Testis (tissue), 5 donors: ENCODE measurements at places on chromosomes 3 and 15.

GRCh38 chr3:41037651-41038334 lies 161.5 kb upstream of the CTNNB1 start:
- DNase-seq = no peak

DNA sequence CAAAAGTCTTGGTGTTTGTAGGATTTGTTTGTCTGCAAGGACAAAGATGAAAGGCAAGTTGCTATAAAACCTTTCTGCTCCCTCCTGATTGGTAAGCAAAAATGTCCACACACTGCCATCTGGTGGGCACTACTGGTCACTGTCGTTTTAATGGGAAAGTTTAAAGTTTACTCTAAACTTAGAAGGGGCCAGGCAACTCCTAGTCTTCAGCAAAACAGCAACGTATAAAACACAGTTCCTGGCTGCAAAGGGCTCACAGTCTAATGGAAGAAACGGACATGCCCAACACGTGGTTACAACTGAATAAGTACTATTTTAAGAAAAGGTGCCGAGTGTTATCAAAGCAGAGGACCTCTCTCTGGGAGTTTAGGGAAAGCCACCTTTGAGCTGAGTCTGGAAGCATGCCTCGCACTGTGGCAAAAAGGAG lies 23.7 kb upstream of the TPRG1 start:
- DNase-seq = peak; percentile 85

- DNase-seq = peak; percentile 48
Observed at GRCh38 chr3:46848271-46849044, 14.8 kb downstream of the MYL3 start.

GRCh38 chr15:88908123-88908522 lies 5.1 kb downstream of the MFGE8 start:
- no peak for DNase-seq

DNA sequence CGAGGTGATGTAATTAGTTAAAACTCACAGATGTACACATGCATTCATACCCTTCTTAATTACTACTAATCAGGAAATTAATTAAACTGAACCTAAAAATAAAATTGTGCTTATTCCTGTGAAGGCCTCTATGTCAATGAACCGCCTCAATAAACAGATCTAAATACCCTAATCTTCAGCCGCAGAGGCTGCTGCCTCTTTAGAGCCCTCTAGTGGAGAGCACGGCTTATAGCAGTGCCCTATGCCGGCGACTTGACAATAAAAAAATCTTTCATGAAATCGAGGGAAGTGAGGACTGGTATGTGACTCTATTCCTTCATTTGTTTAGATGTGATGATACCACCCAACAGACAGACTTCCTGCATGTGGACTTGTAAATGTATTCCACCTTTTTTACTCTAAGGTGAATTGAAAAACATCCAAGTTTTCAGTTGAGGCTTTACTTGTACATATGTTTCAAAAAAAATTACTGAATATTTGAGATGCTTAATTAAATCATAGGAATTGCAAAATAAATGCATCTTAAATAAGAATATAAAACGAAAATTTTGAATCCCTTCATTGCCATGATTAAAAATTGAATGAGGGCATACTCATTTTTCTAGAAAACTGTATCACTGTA lies 8.3 kb upstream of the EPHA3 start:
- DNase-seq = peak; percentile 59

DNA sequence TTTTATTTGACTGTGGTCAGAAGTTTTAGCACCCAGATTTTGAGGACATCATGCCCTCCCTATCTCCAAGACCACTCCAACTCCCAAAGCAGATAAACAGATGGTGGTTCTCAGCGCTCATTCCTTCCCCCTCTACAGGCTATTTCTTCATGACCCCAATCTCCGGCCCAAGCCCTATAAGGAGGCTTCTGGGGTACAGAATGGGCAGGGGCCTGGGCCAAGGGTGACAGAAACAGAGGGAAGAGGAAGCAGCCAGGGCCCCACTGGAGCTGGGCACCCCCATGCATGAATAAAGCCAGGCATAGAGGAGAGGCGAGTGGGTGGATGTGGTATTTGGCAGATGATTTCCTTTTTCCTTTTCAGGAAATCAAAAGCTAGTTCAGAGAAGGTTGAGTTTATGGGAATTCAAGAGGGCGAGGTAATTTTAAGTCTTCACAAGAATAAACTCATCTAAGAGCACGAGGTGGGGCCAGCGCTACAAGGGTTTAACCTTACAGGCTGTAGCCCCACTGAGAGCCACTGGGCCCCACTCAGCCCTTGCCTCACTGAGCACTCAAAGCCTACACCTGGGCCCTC lies 104.8 kb upstream of the HERC1 start:
- DNase-seq = no peak

GRCh38 chr3:156341332-156341731 lies 213.6 kb downstream of the SSR3 start:
- no peak for DNase-seq

DNA sequence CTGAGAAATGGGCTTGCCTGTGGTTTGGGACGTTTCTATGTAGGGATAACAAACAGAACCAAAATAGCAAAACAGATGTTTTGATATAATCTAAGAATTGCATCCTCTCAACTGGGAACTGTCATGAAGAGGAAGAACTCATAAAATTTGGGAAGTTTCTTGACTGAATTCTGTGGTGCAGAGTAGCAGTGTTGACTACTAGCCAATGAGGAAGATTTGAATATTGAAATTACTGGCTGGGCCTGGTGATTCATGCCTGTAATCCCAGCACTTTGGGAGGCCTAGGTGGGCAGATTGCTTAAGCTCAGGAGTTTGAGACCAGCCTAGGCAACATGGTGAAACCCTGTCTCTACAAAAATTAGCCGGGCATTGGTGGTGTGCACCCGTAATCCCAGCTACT lies 42.2 kb downstream of the ZNF609 start:
- DNase-seq = no peak

DNA sequence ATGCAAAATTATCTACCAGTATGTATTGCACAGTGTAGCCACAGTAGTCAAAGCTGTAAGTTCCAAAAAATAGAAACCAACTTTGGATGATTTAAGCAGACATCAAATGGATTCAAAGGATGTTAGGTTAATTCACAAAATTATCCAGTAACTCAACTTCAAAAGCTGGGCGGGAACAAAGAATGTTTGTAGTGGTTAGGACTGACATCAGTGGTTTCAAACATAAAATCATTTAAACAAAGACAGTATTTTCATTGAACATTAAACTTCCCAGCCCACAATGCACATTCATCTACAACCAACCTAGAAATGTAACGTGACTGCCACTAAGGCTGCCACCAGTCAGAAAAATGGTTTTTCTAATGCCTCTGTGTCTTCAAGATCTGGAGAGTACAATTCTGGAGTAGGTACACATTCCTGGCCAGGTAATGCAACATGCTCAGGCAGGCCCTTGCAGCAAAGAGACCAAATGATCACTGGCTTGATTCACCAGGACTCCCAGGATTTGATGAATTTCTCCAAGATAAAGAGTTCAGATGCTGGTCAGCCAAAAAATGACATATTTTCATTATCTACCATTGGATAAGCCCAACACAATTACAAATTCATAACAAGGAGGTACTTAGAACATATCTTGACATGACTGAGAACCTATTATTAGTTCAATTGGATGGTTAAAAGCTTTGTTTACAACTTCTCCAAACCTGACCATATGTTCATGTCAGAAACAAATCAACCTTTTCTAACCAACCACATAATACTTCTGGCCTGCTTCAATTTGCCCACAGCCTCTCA lies 189.8 kb upstream of the CNTN4 start:
- DNase-seq = no peak

DNA sequence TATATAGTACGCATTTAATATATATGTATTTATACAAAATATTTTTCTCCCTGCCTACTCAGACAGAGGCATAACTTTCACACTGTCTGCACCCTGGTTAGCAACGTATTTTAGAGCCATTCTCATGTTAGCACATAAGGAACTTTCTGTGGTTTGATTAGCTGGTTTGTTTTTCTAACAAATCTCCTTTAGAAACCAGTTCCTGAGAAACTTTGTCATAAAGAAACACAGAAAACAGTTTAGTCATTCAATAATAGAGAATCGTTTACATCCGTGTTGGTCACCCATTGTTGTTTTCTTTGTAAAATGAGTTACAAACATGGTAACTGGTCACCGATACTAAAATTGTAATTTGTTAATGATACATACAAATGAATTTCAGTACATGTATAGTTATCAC lies 5.9 kb upstream of the NGRN start:
- no peak for DNase-seq

GRCh38 chr15:55700876-55701275 lies 42.1 kb downstream of the PRTG start:
- no peak for DNase-seq

DNA sequence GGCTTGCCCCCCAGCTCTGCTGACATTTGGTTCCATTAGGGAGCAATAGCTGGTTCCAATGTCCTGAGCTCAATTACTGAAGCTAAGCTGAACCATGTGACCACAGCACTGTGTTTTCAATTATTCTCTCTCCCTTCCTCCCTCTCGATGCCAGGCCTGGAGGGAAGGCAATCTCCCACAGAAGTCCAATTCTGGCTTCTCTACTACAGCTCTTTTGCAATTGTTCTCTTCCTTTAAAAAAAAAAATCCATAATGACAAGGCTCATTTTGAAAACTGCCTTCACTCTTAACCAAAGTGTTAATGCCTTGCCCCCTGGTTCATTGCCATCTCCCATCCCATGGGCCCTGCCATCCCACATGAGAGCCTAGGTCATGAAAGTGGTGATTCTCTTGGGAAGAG lies 24.8 kb downstream of the IL16 start:
- DNase-seq = no peak

- DNase-seq = no peak
Observed at GRCh38 chr15:66291816-66292570, 1.4 kb upstream of the DIS3L start.

DNA sequence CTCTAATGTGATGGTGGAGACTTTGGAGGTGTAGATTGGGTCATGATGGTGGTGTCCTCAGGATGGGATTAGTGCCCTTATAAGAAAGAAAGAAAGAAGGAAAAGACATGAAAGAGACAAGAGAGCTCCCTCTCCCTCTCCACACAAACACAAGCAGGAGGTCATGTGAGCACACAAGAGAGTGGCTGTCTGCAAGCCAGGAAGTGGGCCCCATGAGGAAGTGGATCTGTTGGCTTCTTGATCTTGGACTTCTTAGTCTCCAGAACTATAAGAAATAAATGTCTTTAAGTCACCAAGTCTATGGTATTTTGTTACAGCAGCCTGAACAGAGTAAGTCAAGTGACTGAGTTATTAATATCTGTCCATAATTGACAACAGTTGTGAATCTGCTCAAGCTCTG lies 17.1 kb downstream of the IQCB1 start:
- no peak for DNase-seq

GRCh38 chr15:77350792-77351191 lies 69.1 kb downstream of the PEAK1 start:
- DNase-seq = no peak

- peak; percentile 21 for DNase-seq
Observed at GRCh38 chr15:101450403-101451265, 38.9 kb downstream of the PCSK6 start.

DNA sequence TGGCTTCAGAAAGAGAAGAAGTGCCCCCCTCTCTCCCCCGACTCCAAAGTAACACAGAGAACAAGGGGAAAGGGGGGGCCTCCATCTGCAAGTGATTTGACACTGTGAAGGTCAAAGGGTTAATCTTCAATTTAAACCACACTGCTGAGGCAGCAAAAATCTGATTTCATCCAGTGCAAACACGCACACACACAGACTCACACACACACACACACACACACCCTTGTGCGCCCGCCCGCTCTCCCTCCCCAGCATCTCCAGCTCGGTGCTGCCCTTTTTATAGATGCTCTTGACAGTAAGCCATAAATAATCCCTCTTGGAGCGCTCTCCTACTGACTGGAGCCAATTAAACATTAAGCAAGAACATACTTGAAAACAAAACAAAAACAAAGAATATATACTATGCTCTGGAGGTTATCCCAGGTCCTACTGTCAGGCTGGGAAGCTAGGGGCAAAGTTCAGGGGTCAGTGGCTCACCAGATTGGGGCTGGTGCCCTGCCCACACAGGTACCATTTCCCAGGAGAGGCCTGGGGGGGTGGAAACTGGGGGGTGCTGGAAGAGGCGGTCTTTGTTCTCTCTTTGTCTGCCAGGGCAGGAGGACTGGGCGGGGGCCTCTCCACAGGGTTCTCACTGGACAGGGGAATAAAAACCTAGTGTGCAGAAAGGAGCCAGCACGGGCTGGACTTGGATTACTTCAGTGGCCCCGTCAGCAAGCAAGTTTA lies 16.3 kb downstream of the BMF start:
- DNase-seq = peak; percentile 78

- no peak for DNase-seq
Observed at GRCh38 chr15:95839367-95839782, 491.1 kb upstream of the NR2F2 start.

GRCh38 chr3:88061746-88062145 lies 2.7 kb downstream of the ZNF654 start:
- DNase-seq = no peak

- DNase-seq = no peak
Observed at GRCh38 chr3:165770781-165771180, 66.4 kb downstream of the BCHE start.

DNA sequence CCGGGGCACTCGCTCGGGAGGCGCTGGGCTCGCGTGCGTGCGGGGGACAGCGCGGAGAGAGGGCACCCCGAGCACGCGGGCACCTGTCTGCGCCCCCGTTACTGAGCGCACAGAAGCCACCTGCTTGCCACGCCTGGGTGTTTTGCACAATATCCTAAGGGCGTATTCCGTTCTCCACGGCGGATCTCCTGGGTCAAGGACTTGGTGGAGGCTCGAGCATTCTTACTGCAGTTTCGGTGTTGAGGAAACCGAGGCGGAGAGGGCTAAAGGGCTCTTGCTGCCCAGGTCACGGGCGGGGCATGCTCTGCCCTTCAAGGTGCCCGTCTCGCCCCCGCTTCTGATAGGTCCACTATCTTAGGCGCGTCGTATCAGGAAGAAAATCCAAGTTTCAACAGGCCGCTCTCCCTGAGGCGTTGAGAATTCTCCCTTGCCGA lies 526 bp downstream of the GPD1L start:
- DNase-seq = peak; percentile 47

DNA sequence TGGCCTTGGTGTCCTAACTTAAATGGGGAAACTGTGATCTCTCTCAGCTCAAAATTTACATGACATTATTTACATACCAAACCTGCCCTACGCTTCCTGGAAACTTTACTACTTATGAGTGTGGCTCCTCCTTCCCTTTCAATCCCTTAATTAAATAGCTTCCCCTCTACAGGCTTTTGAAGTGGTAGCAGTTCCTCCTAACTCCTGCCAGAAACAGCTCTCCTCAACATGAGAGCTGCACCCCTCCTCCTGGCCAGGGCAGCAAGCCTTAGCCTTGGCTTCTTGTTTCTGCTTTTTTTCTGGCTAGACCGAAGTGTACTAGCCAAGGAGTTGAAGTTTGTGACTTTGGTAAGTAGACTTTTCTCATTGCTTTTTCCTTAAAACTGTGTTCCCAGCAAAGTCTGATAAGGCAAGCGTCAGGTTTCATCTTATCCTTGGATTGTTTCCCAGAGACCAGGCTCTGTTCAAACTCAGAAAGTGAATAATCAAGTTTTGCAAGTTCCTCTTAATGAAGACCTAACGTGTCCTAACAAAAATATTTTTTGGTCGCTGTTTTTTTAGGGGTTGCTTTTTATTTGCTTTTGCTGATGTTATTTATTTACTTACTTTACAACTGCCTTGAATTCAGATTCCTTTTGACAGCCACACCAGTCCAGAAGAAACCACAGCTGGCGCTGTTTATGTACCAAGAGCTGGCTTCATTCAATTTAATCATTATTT lies at the start of gene ACP3:
TSS of gene ACP3 (plus strand) at position 179 of the 720 bp plus-strand sequence. CDS start at position 229, 50 bp downstream.
- peak; percentile 66 for DNase-seq
